Bronchus fibroblast of lung (primary cell): ENCODE measurements at places on chromosomes 5 and 9. TPM values are rescaled to one million over a fixed set of nuclear protein-coding genes. Genes with fewer than 3 reads are reported as not detected.

LTC4S gene
- total RNA-seq = 1.6 and 3.4 TPM in 2 replicates

LYRM7 gene
- total RNA-seq = 5.2 and 5.6 TPM in 2 replicates

SGCD gene
- total RNA-seq = 1.0 and 1.3 TPM in 2 replicates

ADRA1B gene
- 1.0 and 2.4 TPM in 2 replicates for total RNA-seq

CHSY3 gene
- 1.8 and 2.4 TPM in 2 replicates for total RNA-seq

ACSL6 gene
- total RNA-seq = under 0.01 TPM in 1 of 2 replicates, not detected in the other

CATSPER3 gene
- total RNA-seq = 0.17 and 0.30 TPM in 2 replicates

SPINK6 gene
- total RNA-seq = not detected in 2 replicates

BTNL3 gene
- total RNA-seq = not detected in 2 replicates

C9 gene
- not detected in 2 replicates for total RNA-seq

MPDZ gene
- total RNA-seq = 13.1 and 14.5 TPM in 2 replicates
